CD4-positive, alpha-beta T cell treated with Interleukin-10 for 1 hour (primary cell): ENCODE measurements at places on chromosomes 11 and 22.

GRCh38 chr11:1484695-1485503, 1.7 kb downstream of the MOB2 start:
- DNase-seq, result no peak

GRCh38 chr11:87007963-87008362, 29.8 kb upstream of the TMEM135 start:
- DNase-seq, result no peak

- no peak for DNase-seq
Observed at GRCh38 chr11:123362941-123363340, 67.1 kb upstream of the GRAMD1B start.

DNA sequence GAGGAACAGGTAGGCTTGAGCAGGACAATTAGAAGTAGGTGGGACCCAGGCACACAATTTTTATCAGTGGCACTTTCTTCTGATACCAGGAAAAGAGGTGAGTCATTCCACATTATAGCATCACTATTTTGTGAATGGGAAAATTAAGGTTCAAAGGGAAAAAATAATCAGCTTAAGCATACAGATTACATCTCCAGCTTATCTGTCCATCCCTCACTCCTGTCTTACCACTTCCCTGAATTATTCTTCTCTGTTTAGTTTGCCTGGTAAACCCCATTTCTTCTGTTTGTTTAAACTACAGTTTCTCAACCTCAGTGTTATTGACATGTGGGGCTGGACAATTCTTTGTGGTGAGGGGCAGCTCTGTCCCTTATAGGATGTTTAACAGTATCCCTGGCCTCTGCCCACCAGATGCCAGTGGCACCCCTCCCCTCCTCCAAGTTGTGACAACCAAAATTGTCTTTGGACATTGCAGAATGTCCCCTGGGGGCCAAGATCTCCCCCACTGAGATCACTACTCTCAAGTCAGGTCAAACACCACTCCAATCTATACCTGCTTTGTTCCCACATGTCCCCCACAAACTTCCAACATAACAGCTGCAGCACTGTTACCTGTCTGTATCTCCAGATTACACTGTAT, 8.5 kb upstream of the XBP1 start:
- no peak for DNase-seq

DNA sequence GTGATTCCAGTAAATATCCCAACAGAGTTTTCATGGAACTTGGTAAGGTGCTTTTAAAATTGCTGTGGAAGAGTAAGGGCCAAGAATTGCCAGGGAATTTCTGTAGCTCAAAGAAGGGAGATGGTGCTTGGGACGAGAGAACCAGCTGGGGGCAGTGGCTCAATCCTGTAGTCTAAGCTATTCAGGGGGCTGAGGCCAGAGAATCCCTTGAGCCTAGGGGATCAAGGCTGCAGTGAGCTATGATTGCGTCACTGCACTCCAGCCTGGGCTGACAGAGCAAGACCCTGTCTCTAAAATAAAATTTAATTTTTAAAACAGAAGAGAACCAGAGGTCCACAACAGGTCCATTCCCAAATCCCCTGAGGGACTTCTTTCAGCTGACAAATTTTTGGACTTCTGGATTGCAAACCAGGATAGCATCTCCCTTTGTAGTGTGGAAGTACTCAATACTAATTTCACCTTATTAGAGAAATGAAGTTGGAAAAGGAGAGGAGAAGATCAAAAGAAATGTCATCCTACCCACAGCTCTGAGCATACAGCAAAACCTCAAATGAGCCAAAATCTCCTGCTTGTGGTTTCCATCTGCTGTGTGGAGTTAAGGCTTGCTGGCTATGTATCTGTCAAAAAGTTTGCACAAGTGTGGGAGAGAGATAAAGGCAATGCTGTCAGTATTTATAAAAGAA, 59.2 kb upstream of the CLPB start:
- no peak for DNase-seq

- no peak for DNase-seq
Observed at GRCh38 chr11:110891411-110891810, 179.2 kb upstream of the ARHGAP20 start.

GRCh38 chr22:46641811-46642266, 21.7 kb downstream of the GRAMD4 start:
- DNase-seq, result no peak

DNA sequence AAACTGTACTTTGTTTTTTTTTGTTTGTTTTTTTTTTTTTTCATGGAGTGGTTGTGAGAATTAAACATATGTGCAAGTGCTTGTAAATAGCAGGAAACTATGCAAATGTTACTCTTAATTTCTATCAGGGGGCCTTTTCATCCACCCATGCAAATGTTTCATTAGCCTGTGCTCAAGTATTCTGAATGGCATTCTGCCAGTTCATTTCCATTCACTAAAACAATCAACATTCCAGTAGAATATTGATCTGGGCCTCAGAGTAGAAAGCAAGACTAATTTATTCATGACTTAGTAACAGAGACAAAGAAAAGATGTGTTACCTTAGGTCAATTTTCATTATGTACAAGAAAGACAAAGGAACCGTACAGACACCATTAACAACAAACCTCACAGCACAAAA, 971.4 kb downstream of the DLG2 start:
- no peak for DNase-seq

DNA sequence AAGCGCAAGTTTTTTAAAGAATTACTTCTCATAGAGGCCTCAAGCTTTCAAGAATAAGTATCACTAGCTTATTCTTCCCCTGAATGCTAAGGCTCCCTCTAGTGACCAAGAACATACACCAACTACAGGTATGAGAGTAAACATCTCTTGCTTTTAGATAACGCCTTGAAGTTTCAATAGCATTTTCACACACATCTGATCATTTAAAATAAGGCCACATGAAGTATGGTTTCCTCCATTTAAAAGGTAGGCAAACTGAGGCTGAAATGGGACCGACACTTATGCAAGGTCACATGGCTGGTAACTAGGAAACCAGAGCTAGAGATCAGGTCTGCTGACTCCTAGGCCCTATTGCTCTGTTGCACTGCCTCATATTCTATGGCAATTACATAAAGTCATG, 66.5 kb downstream of the CCDC34 start:
- no peak for DNase-seq
